Type B pancreatic cell (in vitro differentiated cells): ENCODE measurements at places on chromosomes 1 and 21. TPM values are rescaled to one million over a fixed set of nuclear protein-coding genes. Genes with fewer than 3 reads are reported as not detected.

FAM177B gene
- 0.34 and 0.36 TPM in 2 replicates for total RNA-seq

TTF2 gene
- 28.3 and 47.5 TPM in 2 replicates for total RNA-seq

HSD3B2 gene
- 1.2 and 6.1 TPM in 2 replicates for total RNA-seq

PADI1 gene
- total RNA-seq: 21.2 and 35.5 TPM in 2 replicates

MPZ gene
- 0.76 and 3.6 TPM in 2 replicates for total RNA-seq

TMEM81 gene
- 3.3 and 5.8 TPM in 2 replicates for total RNA-seq

NOS1AP gene
- total RNA-seq: 10.3 and 10.4 TPM in 2 replicates

C1QC gene
- total RNA-seq: not detected in 2 replicates

ACTN2 gene
- total RNA-seq: 0.21 and 2.4 TPM in 2 replicates

E2F2 gene
- 8.4 and 9.4 TPM in 2 replicates for total RNA-seq

RNASEL gene
- total RNA-seq: 4.2 and 5.0 TPM in 2 replicates

NOTCH2 gene
- total RNA-seq: 93.6 and 142 TPM in 2 replicates

IFNLR1 gene
- total RNA-seq: 7.1 and 19.9 TPM in 2 replicates

CHI3L2 gene
- total RNA-seq: 0.72 and 3.4 TPM in 2 replicates

DNALI1 gene
- total RNA-seq: 11.6 and 40.8 TPM in 2 replicates

CYP4B1 gene
- 25.7 and 28.9 TPM in 2 replicates for total RNA-seq

RGS7 gene
- total RNA-seq: 2.2 and 2.5 TPM in 2 replicates

LRRC47 gene
- 53.5 and 56.5 TPM in 2 replicates for total RNA-seq

SYT14 gene
- 3.9 and 5.7 TPM in 2 replicates for total RNA-seq

GPA33 gene
- 0.68 and 1.4 TPM in 2 replicates for total RNA-seq

AIRE gene
- 0.12 TPM in 1 of 2 replicates, not detected in the other for total RNA-seq

CDK11A gene
- total RNA-seq: 45.9 and 47.0 TPM in 2 replicates

MCOLN3 gene
- 3.4 and 7.2 TPM in 2 replicates for total RNA-seq

RAB4A gene
- total RNA-seq: 59.9 and 71.8 TPM in 2 replicates

DIO1 gene
- 4.1 and 6.0 TPM in 2 replicates for total RNA-seq
